Activated CD8-positive, alpha-beta memory T cell treated with anti-CD3 and anti-CD28 coated beads for 1 hour (primary cell): ENCODE measurements at places on chromosomes 5 and 9.
A peak's percentile ranks its signal among the peaks of the same experiment; 100 is the strongest.

GRCh38 chr9:120909904-120910303 is 16.7 kb downstream of the TRAF1 start:
- DNase-seq, result no peak

DNA sequence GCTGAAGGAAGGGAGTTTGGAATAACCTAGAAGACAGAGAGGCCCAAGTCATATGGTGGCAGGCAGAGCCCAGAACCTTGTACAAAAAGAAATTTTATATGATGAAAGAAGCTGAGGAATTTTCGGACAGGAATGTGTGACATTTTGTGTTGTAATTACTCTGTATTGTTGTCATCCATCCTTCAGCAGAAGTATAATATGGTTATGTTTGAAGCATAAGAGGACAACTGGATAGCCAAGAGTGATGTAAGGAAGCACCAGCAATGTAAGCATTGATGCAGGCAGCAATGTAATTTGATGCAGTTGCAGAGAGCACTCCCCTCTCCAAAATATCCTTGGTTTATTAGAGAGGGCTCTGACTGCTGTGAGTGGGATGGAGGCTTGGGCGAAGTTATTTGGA is 19.1 kb upstream of the SNX2 start:
- DNase-seq, result no peak

DNA sequence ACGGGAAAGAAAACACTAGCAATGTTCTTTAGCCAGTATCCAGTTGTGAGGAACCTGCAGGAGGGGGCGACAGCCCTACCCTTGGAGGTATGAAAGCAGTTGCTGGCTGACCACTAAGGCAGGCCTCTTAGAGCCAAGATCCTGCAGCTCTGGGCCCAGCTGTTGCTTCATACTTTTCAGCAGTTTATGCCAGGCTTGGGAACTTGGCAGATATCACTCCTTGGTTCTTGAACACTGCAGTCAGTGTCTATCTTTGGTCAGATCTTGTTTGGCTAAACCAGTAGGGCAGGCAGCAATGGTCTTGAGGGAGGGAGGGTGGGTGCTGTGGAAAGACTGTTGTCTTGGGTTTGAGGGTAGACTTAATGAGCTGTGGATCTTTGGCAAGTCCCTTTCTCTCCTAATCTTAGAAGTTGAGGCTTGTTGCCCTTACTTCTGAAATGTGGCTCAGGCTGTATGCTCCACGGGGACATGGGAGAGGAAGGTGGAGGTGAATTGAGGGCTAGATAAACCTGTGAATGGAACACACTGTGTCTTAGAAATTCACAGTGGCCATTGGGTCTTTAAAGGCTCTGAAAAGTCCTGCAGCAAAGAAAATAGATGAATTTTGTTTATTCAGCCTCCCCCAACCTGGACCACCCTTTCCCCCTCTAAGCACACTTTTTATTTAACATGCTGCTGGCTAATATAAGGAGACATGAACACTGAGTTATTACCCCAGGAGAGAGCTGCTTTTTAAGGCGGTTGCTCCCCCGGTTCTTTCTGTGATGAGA is 37.5 kb downstream of the ZNF618 start:
- DNase-seq, result no peak

DNA sequence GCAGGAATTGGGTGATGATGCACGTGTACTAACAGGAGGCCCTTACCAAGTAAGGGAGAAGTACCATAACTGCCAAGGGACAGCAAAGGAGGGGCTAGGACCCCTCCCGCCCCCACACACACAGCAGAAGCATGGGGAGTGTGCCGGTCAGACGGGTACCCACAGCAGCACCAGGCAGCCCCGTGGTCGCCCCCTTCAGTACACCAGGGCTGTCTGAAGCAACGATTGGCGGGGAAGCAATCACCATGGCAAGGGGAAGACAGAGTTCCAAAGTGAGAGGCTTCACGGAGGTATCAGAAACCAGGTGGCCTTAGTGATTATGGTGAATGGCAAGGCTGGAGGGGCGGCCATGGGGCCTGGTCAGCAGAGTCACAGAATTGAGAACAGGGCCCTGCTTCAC is 72.2 kb downstream of the CAMSAP1 start:
- DNase-seq, result no peak

GRCh38 chr5:10856683-10857337 is 95.8 kb upstream of the DAP start:
- DNase-seq, result no peak

DNA sequence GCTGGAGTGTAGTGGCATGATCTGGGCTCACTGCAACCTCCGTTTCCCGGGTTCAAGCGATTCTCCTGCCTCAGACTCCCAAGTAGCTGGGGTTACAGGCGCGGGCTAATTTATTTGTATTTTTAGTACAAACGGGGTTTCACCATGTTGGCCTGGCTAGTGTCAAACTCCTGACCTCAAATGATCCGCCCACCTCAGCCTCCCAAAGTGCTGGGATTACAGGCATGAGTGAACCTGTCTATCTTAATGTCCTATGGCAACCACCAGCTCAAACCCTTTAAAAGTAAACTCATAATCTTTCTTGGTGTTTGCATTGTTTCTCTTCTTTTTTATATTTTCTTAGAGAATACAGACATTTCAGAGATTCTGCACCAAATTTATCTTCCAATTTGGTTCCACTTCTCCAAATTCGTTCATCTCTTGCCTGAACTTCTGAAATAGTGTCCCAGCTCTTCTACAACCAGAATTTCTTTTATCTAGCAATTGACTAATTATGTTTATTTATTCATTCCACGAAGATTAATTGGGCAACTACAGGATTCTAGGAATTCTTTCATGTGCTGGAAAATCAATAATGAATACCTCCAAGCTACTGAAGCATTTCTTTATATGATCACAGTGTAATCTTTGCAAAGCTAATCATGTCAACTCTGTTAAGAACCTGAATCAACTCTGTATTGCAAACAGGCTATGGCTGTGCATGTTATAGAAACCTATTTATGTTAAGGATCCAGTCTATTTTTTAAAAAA is 60.0 kb upstream of the TYRP1 start:
- DNase-seq, result no peak

DNA sequence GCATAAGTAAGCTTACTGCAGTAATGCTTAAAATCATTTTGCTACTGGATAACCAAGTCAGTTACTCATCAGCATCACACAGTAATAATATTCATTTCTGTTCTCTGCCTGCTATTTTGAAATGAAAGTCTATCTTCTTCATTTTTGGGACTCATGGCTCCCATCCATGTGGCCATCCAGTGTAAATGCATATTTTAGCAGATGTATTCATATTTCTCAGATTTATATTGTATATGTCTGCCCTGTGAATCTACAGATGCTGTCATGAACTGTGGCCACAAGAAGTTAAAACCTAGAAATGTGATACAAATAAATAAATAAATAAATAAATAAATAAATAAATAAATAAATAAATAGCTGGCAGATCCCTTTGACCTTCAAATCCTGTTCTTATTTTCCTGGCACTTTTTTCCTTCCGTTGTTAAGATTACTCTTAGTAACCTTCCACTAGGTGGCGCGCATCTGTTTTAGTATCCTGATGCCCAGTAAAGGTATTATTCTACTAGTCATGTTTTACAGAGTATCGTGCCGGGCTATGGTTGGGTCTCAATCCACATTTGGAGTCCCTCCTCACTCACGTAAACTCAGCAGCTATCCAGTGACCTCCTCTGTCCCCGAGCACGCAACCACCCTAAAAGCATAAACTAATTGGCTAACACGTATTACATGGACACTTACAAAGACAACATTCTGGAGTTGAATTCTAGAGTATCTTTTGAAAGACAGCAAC is 79.2 kb upstream of the IL7R start:
- peak; percentile 62 for DNase-seq

DNA sequence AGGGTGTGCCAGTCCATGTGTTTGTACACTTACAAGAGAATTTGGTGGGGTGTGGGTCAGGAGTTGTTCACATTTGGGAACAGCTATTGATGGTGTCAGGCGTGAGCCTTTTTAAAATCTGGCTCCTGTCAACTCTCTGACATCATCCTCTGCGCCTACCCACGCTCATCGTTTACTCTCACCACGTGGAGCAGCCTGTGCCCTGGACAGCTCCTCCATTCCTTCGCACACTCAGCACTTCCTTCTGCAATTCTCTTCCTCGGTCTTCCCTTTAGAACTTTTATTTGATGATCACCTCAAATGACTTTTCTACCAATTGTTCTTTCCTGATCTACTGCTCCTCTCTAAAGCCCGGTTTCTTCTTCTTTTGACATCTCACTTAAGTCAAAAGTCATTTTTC is 42.1 kb upstream of the GNAQ start:
- no peak for DNase-seq

DNA sequence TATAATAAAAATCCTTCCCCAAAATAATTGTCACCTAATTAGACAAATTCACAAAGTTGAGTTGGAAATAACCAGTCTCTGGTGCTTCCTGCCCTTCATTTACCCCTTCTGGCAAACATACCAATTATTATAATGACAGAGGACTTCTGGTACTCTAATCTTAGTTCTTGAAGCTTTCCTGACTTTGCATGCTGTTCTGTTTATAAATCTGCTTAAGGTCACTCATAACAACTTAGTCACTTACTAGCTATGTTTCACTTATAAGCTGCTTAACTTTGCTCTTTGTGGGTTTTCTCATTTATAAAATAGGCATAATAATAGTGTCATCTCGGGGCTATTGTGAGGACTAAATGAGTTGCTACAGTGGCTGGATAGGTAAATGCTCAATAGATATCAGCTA is 446.5 kb downstream of the EFNA5 start:
- no peak for DNase-seq

- DNase-seq, result no peak
Observed at GRCh38 chr5:60533789-60534188, 166.2 kb downstream of the DEPDC1B start.

- no peak for DNase-seq
Observed at GRCh38 chr5:125481506-125482465, 735.3 kb upstream of the ZNF608 start.

DNA sequence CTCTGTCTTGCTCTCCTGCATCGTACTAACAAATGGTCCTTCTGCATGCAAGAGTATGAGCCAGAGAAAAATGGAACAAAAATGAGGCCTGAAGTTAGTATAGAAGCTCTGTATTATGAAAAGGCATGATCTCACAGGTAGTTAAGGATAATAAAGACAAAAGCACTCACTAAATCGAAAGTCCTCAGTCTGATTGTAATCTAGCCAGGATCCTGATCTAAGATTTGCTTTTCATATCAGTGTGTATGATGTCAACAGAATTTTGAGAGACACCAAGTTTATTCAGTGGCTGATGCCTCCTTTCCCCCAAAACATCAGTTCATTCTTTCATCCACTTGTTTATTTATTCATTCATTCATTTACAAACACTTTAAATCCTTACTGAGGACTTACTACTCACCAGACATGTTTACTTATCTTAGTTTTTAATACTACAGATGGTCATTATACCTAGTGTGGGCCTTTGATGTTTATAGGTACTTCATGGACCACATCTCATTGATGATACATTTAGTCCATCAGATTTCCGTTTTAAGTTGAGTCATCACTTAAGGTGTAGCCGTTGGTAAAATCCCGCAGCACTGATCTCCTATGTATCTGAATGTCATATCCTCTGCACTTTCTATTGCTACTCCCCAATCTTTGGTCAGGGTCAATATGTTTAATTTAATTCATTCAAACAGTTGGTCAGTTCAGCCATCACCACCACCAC is 105.2 kb upstream of the DHFR start:
- DNase-seq, result no peak

DNA sequence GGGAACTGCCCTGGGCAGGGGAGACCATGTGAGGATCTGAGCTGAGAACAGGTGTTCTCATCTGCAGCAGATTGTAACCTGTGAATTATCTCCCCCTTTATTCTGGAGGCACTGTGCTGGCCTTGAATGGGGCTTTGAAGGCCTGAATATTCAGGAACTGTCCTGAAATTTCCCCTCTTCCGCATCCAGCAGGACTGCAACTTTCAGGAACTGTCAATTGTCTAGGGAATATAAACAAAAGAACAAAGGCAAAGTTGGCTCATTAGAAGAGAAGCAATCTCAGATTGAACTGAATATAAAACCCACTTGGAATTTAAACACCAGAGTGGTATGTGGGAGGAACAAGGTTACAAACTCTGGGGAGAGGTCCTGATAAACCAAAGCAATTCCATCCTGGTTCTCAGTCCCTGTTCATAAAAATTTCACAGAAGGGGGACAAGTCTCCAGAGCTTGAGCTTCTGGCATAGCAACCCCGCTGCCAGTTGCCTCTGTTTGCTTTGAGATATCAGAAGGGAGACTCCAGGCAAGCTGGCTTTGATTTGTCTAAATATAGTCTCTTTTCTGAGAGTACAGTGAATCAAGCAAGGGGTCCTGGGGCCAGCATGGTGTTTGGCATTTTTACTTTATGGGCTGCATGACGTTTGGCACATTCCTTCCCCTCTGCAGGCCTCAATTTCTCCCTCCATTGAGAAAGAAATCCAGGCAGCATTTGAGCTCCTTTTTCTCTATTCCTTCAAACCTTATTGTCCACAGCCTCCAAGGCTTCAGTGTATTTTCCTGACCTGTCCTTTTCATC is 47.5 kb downstream of the ADRB2 start:
- no peak for DNase-seq

GRCh38 chr5:124920909-124921666 is 174.6 kb upstream of the ZNF608 start:
- no peak for DNase-seq

DNA sequence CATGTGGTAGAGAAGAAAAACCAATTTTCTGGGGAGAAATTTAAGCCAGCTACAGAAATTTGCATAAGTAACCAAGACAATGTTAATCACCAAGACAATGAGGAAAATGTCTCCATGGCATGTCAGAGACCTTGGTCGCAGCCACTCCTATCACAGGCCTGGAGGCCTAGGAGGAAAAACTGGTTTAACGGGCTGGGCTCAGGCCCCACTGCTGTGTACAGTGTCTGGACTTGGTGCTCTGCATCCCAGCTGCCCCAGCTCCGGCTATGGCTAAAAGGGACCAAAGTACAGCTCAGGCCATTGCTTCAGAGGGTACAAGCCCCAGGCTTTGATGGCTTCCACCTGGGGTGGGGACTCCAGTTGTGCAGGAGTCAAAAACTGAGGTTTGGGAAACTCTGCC is 1075.1 kb upstream of the CDH18 start:
- DNase-seq, result no peak

DNA sequence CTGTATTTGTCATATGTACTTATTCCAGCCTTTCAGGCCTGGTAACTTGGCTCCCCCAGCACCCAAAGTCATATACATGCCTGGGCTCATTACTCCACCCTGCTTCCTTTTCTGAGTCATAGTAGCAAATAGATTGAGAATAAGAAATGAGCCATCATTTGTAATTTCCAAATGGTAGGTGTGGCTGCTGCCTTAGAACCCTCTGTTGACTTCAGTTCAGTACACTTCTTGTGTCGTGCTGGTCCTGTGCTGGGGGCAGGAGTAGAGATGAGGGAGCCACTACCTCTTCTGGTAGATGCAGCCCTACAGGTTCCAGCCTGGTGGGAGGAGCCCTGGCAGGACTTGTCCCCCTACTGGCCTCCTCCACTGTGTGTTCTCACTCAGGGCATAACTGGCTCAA is 11.1 kb downstream of the GM2A start:
- no peak for DNase-seq
